ENCODE measurements at places on chromosomes 7 and 10.
A peak's percentile ranks its signal among the peaks of the same experiment; 100 is the strongest.

- DNase-seq = no peak
Observed at GRCh38 chr7:30893357-30893756, 18.3 kb upstream of the AQP1 start.

GRCh38 chr10:123904834-123905409, 13.3 kb upstream of the CPXM2 start:
- no peak for DNase-seq

DNA sequence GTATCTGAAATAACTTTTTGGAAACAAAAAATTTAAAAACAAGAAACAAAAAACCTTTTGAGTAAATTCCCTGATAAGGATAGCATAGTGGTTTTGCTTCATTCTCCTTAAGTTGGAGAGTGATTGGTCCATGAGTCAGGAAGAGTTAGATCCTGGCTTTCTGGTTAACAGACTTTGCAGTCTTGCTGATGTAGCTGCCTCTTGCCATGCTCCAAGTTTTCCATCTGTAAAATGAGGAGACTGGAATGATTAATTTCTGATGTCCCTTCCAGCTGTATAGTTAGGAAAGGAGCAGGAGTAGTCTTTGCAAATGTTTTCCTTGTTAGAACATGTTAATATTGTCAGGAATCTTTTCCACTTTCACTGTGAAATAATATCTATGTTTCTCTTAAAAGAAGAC, 266.6 kb downstream of the DNAJB9 start:
- no peak for DNase-seq

GRCh38 chr10:8173243-8173865, 118.9 kb downstream of the GATA3 start:
- DNase-seq = no peak

GRCh38 chr10:101560298-101561067, 27.6 kb downstream of the POLL start:
- peak; percentile 48 for DNase-seq
